Articular chondrocyte of knee joint (primary cell): ENCODE measurements at places on chromosomes 3 and 15. TPM values are rescaled to one million over a fixed set of nuclear protein-coding genes. Genes with fewer than 3 reads are reported as not detected.

The ISL2 gene
- 0.22 TPM in 1 of 2 replicates, not detected in the other for total RNA-seq

The ZIC1 gene
- total RNA-seq: 0.32 and 1.0 TPM in 2 replicates

The AGTR1 gene
- total RNA-seq: 0.43 and 1.0 TPM in 2 replicates

The LDHAL6B gene
- not detected in 2 replicates for total RNA-seq

The KCNH8 gene
- total RNA-seq: not detected in 2 replicates

The ZNF385D gene
- 26.8 and 33.3 TPM in 2 replicates for total RNA-seq

The ABI3BP gene
- 539 and 728 TPM in 2 replicates for total RNA-seq

The GPX1 gene
- total RNA-seq: 181 and 215 TPM in 2 replicates

The GOLGA8T gene
- total RNA-seq: not detected in 2 replicates

The IGF2BP2 gene
- total RNA-seq: 34.9 and 43.3 TPM in 2 replicates

The SH3GL3 gene
- 0.65 TPM in 1 of 2 replicates, not detected in the other for total RNA-seq

The WDR72 gene
- total RNA-seq: not detected in 2 replicates

The EIF1B gene
- total RNA-seq: 24.4 and 25.7 TPM in 2 replicates

The INO80 gene
- total RNA-seq: 24.4 and 24.6 TPM in 2 replicates
